ENCODE measurements at places on chromosomes 13 and 19.

DNA sequence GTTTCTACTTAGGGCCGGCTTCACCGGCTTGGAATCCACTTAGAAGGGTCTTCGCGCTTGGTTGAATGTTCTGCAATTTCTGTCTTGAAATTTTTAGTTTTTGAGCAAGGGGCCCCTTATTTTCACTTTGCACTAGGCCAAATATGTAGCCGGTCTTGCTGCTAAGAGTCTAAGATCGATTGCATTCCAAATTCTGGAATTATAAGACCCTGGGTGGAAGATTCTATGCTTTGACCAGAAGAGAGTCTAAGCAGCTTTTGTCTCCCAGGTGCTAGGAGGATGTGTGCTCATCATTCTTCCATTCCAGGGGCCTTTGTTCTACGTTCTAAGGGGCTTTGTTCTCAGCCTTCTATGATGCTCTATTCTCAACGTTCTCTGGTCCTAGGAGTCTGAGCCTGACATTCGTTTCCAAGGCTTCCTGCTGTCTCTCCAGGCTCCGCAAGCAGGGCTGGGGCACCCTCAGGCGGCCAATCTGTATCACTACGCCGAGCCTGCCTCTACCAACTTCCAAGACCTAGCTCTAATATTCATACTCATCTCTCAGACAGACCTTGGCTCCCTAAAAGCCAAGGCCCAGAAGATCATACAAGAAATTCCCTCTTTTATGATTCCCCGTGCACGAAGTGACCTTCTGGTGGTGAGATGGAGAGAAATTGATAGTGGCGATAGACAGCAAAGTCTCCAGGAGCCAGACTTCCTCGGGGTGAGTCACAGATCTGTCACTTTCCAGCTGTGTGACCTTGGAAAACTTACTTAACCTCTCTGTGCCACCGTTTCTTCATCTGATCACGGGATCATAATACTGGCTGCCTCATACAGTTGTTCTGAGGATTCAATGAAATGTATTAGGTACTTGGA is 982 bp upstream of the DACT3 start:
- DNase-seq = peak; percentile 86

DNA sequence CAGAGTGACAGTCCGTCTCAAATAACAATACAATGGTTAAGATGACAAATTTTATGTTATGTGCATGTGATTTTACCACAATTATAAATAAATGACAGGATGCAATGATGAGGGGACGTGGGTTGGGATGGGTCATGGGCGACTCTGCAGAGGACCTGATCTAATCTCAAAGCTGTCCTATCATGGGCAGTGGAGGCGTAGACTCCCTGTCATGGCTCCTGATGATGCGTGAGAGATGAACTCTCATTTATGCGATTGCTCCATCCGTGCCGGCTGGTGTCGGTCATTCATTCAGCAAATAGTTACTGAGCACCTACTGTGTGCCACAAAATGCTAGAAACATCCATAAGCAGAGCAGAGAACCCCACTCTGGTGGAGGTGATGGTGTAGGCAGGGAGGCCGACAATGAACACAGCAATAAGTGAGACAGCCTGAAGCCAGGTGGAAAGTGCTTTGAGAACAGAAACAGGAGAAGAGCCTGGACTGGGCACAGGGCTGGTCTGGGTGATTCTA is 1.7 kb upstream of the REXO1 start:
- DNase-seq = no peak

DNA sequence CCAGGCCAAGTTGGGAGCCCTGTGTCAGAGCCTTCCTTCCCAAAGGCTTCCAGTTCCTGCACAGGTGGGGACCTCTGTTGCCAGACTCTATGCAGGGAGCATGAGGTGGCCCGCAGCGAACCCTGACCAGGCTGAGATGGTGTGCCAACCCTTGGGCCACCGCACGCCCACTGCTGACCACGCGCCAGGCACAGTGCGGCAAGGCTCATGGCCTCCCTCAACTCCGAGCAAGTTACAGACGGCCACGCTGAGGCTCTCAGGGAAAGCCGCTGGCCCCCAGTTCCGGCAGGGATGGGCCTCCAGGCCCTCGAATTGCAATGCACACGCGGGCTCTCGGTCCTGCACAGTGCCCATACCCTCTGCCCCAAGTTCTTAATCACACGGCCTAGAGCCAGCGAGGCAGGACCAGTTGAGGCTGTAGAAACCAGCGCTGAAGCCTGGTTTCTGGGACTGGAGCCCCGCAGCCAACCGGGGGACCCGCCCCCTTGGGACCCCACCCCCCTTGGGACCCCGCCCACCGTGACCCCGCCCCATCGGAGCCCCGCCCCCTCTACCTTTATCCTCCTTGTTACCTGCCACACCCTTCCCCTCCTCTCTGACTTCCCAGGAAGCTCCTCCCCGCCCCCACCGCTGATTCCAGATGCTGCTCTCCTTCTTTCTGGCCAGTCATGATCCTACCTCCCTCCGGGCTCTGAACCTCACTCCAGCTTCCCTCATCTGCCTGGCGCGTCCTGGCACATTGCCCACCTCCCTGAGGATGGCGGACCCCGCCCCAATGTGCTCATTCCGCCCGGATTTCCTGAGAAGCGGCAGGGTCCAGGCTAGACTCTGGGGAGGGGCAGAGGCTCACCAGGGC is 6.0 kb downstream of the PEX11G start:
- no peak for DNase-seq

DNA sequence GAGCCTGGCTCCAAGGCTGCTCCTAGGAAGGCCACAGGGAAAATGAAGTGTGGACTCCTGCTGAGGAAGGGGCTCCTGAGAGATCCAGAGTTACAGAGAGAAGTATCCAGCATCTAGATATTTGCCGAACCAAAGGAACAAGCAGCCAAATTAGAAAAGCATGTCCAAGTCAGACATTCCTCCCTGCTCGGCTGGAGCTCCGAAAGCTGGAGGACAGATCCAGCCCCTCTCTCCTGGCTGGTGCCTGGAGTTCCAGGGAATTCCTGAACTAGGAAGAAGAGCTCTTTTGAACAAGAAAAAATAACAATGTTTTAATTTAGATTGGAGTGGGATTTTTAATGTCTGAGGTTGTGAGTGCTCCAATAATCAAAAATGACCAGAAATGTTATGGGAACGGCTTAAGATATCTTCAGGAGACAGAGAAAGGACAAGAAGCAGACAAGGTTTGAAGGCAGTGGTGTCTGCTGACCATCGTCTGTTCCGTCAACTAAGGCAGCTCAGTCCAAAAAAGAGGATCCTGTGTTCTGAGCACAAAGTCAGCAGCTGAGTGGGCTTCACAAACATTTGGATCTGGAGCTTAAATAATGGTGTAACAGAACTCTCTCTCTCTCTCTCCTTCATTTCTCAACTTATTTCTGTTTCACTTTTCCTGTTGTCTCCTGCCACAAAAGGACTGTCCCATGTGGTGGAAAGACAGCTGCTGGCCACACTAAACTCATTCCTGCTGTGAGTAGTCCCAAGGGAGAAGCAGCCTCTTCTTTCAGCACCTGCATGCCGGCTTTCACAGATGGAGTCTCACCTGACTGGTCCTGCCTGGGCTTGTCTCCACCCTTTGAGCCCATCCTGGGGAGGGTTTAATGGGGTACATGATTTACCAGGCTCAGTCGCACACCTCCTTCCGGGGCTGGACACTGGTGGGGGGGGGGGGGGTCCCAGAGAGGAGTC is 31.5 kb upstream of the IRS2 start:
- DNase-seq = no peak

DNA sequence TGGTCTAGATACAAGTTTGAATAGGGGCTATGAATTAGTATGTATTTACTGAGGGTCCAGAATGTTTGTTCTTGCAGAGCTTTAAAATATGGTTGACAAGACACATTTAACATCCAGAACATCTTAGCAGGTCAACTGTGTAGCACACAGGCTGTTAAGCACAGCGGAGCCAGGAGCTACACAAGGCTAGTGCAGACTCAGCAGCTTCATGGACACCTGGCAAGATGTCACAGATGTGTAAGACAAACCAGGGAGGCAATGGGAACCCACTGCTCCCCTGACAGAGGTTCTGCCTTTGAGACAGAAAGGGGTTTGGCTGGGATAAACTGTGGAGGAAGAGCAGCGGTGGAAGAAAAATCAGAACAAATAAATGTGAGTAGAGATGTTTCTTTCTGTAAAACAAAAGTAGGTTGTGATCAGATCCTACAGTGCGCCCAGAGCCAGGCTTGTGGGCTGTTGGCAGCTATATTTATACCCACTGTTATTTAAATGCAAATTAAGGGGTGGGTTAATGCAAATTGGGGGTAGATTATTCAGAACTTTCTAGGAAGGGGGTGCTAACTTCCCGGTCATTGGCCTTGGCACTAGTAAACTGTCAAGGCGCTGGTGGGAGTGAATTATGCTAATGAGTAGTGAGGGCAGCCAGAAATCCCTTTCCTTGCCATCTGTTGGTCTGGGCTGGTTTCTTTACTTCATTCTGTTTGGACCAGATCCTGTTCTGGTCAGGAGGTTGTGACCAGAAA is 33.0 kb downstream of the MIPEP start:
- no peak for DNase-seq

DNA sequence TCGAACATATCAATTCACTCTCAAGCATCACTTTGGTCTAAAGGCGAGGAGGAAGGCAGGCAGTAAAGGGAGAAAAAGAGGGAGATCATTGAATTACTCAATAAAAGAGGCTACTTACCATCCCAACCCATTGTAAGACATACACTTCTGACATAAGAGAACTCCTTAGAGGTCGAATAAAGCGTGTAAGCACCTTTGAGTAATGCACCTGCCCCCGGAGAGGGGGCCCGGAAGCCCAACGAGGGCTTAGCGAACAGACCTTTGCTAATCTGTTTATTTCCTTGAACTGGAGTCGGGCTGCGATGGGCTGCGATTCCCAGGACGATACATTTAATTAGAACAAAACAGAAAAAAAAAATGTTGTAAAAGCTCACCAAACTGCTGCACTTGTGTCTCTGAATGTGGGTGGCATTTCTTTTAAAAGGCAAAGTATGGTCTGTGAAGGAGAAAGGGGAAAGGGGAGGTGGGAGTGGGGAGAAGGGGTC is 3.0 kb downstream of the ZC3H4 start:
- no peak for DNase-seq
